Motor neuron (in vitro differentiated cells): ENCODE measurements at places on chromosomes 7 and 10. TPM values are rescaled to one million over a fixed set of nuclear protein-coding genes. Genes with fewer than 3 reads are reported as not detected.

Gene HOXA3
- total RNA-seq: 17.1 and 22.6 TPM in 2 replicates

Gene GDF2
- not detected in 2 replicates for total RNA-seq

Gene WIPF3
- total RNA-seq: 3.8 and 4.7 TPM in 2 replicates

Gene EMX2
- 0.39 and 0.85 TPM in 2 replicates for total RNA-seq

Gene CYP2E1
- total RNA-seq: 2.7 and 4.4 TPM in 2 replicates

Gene DRGX
- 0.06 TPM in 1 of 2 replicates, not detected in the other for total RNA-seq

Gene HOXA11
- 0.22 and 0.29 TPM in 2 replicates for total RNA-seq

Gene SORCS1
- 12.1 and 13.4 TPM in 2 replicates for total RNA-seq

Gene NEURL1
- 5.7 and 8.8 TPM in 2 replicates for total RNA-seq

Gene SAP25
- 2.0 and 2.9 TPM in 2 replicates for total RNA-seq

Gene KCNIP2
- total RNA-seq: 3.2 and 5.9 TPM in 2 replicates

Gene DGKB
- 9.9 and 12.1 TPM in 2 replicates for total RNA-seq

Gene TRIM50
- 1.5 TPM in 1 of 2 replicates, not detected in the other for total RNA-seq

Gene MRC1
- total RNA-seq: not detected in 2 replicates

Gene SLC13A4
- 1.2 and 1.5 TPM in 2 replicates for total RNA-seq

Gene MRLN
- 0.87 and 1.7 TPM in 2 replicates for total RNA-seq

Gene PRRT4
- total RNA-seq: 6.1 and 8.8 TPM in 2 replicates

Gene CTAGE6
- 0.66 and 0.83 TPM in 2 replicates for total RNA-seq

Gene RNF148
- 0.16 and 0.69 TPM in 2 replicates for total RNA-seq

Gene SOSTDC1
- 39.0 and 39.4 TPM in 2 replicates for total RNA-seq

Gene CAMK1D
- 9.5 and 11.6 TPM in 2 replicates for total RNA-seq

Gene HYAL4
- 0.13 TPM in 1 of 2 replicates, not detected in the other for total RNA-seq

Gene ERVW-1
- 0.87 and 0.92 TPM in 2 replicates for total RNA-seq
